Retina (tissue), 1 donor: ENCODE measurements at places on chromosomes 5 and 9.

- no peak for DNase-seq
These were observed 28.2 kb downstream of the LPCAT1 start for GRCh38 chr5:1495525-1495897.

DNA sequence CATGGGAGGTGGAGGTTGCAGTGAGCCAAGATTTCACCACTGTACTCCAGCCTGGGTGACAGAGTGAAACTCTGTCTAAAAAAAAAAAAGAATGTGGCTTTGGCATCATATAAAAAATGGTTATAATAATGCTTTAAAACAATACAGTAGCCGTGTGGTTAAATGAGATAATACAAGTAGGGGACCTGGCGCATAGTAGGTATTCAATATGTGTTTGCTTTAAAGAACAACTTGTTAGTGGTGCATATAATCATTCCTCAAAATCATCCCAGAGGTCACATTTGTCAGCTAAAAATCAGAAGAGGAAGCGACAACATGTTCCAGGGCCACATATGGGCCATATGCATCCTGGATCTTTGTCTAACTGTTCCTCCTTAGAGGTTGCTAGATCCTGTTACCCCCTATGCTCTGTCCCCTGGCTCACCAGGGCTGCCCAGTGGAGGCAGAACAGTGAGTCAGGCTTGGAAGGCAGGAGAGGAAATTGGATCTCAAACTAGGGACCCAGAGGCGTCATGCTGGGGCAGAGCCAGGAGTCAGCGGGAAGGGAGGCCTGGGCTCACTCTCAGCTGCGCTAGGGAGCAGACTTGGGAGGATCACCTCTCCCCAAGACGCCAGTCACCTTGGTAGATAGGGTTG lies 27.7 kb downstream of the LHX6 start:
- DNase-seq: no peak

GRCh38 chr9:126613651-126614050 lies at the start of gene LMX1B:
LMX1B (plus strand) TSS chr9:126613928; CDS start chr9:126614450, 522 bp downstream.
- no peak for DNase-seq

DNA sequence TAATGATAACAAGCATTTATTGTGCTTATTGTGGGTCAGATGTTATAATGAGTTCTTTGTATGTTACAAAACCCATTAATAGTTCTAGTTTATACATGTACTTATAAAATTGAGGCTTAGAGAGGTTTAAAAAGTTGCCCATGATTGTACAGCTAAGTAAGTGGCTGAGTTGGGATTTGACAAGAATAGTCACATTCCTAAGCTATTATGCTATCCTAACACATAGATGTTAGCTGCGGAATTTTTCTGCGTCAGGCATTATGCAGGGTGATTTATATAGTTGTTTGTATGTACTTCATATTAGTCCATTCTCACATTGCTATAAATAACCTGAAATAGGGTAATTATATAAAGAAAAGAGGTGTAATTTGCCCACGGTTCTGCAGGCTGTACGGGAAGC lies 12.5 kb downstream of the COMMD10 start:
- DNase-seq: no peak

- DNase-seq: peak; percentile 78
These were observed 3.7 kb upstream of the IRX2 start for GRCh38 chr5:2755076-2755680.

DNA sequence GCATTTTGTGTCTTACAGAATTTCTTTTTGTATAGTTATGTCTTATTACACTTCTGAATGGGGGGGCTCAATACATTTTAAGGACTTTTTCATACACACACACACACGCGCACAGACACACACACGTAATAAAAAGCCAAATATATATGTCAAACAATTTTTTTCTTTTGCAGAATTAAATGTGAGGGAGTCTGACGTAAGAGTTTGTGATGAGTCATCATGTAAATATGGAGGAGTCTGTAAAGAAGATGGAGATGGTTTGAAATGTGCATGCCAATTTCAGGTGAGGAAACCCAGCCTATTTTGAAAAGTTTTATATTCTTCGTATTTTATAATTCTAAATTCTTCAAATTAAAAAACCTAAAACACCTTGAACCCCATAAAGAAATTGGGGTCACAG lies 25.6 kb downstream of the TMEFF1 start:
- DNase-seq: no peak

GRCh38 chr9:77158772-77159513 lies 18.4 kb upstream of the VPS13A start:
- DNase-seq: no peak

- no peak for DNase-seq
These were observed 9.6 kb downstream of the DNLZ start for GRCh38 chr9:136353757-136354488.

DNA sequence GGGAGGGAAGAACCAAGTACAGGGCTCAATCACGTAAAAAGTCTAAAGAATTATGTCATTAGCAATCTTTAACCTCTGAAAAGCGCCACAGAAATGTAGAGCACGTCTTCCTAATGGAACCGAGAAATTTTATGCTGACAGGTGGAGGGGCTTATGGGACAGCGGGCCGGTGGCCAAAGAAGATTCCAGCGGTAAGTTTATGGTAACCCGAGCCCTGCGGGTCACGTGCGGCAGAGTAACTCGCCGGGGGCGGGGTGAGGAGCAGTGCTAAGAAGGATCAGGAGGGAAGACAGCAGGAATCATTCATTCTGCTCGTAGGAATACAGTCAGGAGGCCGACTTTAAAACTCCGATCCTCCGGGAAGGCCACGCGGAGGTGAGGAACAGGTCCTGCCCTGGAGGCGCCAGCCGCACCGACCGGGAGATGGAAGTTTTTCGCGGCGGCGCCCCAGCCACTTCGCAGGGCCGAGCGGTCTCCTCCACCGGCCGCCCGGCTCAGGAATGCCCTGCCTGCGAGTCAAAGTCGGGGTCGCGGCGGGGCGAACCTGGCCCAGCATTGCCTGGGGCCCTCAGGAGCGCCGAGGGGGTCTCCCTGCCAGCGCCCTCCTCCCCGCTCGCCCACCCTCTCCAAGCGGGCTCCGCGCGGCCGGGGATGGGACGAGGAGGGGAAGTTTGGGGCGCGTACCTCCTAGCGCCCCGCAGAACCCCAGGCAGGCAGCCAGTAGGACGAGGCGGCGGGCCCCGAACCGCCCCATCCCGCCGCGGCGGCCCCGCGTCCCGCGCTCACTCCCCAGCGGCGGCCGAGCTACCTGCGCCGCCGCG lies 101.8 kb downstream of the ESM1 start:
- peak; percentile 72 for DNase-seq

DNA sequence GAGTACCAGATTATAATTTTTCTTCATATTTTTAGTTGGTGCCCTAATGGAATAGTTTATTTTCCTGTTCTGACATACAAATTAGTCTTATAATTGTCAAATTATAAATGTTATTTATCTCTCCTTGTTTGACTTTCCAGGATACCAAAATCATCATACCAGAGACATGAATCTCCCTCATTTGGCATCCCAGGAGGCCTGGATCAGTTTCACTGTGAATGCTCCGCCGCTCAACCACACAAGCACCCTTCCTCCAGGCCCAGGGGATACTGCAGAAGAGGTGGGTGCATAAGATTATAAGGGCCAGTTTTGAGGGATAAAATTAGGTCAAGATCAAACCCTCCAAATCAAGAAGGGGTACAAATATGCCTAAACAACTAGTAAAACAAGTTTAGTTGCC lies 1229.3 kb downstream of the CDH12 start:
- DNase-seq: no peak

DNA sequence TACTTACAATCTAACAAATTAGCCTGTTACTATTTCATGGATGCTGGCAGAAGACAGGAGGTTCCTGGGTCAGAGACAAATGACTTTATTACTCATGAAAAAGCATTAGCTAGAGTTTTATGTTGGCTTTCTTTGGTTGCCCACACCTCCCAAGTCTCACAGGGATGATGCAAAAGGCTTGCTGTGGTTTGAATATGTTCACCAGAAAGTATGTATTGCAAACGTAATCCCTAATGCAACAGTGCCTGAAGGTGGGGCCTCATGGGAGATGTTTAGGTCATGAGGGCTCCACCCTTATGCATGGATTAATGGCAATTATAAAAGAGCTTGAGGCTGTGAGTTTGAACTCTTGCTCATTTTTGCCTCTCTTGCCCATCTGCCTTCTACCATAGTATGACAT lies 28.5 kb downstream of the DPYSL3 start:
- no peak for DNase-seq
